ENCODE measurements at places on chromosomes 2 and 18. TPM values are rescaled to one million over a fixed set of nuclear protein-coding genes. Genes with fewer than 3 reads are reported as not detected.

The SLC9A2 gene
- total RNA-seq: 8.8 TPM

DNA sequence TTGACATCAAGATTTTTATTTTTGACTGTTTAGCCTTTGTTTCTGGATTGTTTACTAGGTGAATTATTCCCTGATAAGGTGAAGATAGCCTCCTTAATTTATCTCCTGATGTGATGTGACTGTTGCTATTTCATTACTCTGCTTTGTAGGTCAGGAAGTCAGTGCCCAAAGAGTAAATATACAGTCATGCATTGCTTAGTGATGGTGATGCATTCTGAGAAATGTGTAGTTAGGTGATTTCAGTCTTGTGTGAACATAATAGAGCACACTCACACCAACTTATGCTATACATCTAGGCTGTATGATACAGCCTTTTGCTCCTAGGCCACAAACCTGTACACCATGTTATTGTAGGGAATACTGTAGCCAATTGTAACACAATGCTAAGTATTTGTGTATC lies 102.4 kb upstream of the THUMPD2 start:
- DNase-seq: peak; percentile 86

GRCh38 chr2:120736202-120736623 lies 545 bp downstream of the GLI2 start:
- DNase-seq: no peak

DNA sequence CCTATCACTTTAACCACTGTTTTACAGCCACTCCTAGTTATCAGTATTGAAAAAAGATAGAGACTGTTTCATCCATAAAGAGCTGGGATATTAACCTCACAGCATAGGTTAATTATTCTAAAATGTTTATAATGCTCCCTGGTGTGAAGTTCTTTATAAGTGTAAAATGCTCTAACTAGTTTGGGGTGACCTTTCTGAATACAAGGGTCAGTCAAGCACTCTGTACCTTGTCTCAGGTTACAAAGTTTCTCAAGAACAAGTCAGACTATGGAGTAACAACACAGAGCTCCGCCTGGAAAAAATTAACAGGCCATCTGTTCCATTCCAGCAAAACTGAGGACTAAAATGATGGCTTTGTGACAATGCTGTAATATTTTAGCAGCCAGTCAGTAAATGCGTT lies 107.4 kb downstream of the NOL4 start:
- DNase-seq: no peak

- peak; percentile 79 for DNase-seq
Observed at GRCh38 chr2:48114256-48114655, 208.0 kb upstream of the FBXO11 start.

The KCTD1 gene
- total RNA-seq: 15.8 TPM

DNA sequence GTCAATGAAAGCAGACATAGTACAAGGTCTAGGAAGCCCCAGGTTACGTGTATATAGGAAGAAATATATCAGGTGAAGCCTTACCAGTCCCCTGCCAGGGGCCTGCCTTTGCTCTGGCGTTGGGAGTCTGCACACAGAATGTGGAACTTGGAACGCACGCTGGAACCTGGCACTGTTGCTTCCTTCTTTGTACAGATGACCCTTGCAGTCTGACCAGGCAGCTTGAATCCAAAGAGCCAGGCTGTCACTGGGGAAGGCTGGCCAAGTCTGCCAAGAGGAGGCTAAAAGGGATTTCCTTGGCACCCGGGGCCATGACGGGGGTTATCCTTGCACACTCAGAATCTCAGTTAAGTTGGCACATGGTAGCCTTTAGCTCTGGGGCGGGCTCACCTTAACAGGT lies 39.5 kb downstream of the TMEM247 start:
- no peak for DNase-seq

Data from PC-3 (cell line).